ENCODE measurements at places on chromosomes 7 and 10.

GRCh38 chr10:5620223-5620721 lies 46.1 kb downstream of the ASB13 start:
- DNase-seq, result no peak

DNA sequence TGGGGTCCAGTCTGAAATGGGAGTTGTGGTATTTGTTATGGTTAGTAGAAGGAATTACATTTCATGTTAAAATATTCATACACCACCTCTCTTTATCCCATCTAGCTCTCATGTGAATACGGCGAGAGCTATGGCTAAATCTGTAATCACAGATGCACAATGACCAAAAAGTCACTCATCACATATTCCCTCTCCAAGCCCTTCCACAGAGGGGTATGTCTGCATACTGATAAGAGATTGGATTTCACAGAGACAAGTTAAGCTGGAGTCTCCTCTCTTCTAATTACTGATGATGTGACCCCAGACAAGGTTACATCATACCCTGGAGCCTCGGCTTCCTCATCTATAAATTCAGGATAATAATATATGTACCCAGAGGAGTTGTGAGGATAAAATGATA lies 237.8 kb upstream of the RHOBTB1 start:
- no peak for DNase-seq

GRCh38 chr7:121017586-121017985 lies 29.1 kb downstream of the CPED1 start:
- DNase-seq, result no peak

GRCh38 chr7:94888551-94888950 lies 18.8 kb upstream of the PPP1R9A start:
- DNase-seq, result no peak

DNA sequence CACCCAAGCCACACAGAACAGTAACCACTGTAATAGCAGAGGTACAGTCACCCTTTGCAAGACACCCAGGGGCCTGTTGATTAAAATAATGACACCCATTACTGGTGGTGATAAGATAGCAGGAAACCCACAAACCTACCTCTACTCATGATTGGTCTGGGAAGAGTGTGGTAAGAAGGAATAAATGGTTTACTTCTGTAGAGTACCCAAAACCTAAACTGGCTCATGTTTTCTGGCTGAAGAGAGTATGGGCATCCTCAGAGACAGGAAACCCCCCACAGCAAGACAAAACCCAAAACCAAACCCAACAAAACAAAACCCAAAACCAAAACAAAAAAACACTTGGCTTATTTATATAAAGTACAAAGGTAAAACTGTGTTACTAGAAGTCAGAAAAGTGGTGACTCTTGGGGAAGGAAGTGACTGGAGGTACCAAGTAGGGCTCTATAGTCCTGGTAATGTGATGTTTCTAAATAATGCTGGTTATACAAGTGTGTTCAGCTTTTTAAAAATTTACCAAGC lies 15.5 kb upstream of the DNAJB12 start:
- DNase-seq, result no peak

DNA sequence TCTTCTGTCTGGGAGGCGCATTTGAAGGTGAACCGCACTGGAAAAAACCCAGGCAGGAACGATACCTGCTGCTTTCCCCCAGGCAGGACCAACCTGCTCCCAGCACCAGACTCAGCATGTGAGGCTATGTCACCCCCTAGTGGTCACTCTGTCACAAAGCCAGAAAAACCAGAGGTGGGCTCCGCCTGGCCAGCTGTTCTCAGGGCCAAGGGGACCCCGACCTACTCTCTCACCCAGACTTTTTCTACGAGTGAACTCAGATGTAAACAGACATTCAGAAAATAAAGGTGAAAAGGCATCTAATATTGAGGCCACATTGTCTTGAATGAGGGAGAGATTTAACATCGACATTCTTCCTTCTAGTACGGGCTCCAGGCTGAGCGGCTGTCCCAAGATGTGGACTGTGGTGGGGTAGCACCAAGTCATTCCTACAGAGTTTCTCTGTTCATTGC lies 117.3 kb downstream of the PRKAG2 start:
- peak; percentile 34 for DNase-seq

- DNase-seq, result no peak
Measured at GRCh38 chr7:107581387-107582013, 1.5 kb downstream of the BCAP29 start.

DNA sequence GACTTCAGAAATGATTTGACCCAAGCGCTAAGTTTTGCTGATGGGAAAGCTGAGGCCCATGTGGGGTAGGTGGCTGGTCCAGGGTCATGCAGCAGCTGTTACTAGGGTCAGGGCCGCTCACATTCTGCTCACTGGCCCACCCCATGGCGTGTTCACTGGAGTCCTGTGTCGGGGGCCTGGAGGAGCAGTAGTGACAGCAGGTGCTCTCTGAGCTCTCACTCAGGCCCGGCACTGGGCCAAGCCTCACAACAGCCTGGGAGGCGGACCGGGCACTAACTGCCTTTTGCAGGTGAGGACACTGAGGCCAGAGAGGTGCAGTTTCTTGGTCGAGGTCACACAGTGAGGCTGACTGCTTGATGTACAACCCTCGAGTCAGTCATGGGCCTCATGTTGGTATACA lies 82.7 kb downstream of the GLRX3 start:
- DNase-seq, result no peak

GRCh38 chr10:49225218-49225876 lies 37.2 kb upstream of the TMEM273 start:
- no peak for DNase-seq

- no peak for DNase-seq
Measured at GRCh38 chr7:6096581-6096980, 65.4 kb downstream of the ANKRD61 start.

DNA sequence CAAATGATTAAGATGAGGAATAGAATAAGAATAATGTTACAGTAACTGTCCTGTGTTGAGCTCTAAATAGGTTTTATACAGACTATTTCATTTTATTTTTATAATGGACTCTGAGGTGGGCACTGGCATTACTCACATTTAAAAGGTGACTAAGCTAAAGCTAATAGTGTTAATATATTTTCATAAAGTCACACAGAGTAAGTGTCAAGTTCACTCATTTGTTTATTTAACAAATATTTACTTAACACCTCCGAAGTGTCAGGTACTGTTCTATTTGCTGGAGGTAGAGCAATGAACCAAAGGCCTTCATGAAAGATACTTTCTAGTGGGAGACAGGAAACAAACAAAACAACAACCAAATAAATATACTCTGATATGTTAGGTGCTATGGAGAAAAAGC lies 44.0 kb downstream of the ASB4 start:
- no peak for DNase-seq

- DNase-seq, result peak; percentile 40
Measured at GRCh38 chr7:142438235-142438922, 180.5 kb upstream of the PRSS58 start.

DNA sequence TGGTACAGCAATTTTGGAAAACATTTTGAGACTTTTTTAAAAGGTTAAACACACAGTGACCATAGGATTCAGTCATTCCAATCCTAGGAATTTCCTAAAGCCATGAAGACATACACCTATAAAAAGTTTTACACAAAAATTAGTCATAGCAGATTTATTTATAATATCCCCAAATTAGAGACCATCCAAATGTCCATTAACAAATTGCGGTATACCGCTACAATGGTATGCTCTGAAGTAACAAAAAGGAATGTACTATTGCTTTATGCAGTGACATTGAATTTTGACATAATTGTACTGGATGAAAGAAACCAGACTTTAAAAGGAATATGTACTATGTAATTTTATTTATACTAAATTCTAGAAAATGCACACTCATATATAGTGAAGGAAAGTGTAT lies 362.8 kb downstream of the HGF start:
- DNase-seq, result no peak

DNA sequence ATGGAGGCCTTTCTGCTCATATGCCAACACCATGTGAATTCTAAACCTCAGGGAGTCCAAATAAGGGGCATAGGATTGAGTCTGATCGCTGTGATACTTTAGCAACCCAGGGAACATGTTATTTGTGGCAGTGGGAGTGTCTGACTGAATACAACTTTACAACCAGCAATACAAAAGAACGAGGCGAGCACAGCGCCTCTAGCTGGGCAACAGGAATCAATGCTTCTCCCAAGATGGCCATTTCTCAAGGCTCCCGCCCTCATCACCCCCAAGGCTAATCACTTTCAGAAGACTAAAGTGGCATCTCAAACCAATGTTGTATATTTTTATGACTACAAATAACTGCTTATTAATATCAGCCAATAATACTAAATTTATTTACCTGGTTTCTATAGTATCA lies 28.1 kb downstream of the YWHAG start:
- no peak for DNase-seq

DNA sequence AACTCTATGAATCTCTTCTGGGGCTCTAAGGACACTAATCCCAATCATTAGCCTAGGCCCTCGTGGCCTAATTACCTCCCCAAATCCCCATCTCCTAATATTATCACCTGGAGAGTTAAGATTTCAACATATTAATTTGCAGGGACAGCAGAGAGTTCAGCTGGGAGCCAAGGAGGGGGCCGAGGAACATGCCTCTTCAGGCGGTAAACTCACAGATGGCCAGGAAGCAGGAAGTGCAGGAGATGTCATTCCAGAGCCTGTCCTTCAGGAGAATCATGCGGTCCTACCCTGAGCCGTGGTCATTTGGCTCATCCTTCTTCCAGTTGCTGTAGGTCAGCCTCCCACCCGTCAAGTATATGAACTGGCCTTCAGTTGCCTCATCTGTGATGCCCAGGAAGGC lies 21.9 kb upstream of the SFTPA2 start:
- no peak for DNase-seq

DNA sequence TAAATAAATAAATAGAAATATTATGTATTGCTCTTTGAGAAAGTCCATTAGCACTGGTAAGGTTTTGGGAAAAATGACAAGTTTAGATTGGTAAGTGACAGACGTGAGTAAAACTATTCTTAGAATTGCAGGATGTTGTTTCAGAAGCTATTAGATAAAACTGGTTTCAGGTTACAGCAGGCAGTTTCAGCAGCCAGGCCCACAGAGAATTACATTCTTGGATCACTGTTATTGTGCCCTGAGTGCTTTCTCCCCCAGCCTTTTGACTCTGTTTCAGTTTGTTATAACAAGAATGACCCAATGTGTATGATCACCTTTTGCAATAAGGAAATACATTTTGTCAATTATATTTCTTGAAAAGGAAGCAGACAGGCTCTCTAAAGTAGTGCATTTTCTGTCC lies 86.5 kb downstream of the DKK1 start:
- no peak for DNase-seq

DNA sequence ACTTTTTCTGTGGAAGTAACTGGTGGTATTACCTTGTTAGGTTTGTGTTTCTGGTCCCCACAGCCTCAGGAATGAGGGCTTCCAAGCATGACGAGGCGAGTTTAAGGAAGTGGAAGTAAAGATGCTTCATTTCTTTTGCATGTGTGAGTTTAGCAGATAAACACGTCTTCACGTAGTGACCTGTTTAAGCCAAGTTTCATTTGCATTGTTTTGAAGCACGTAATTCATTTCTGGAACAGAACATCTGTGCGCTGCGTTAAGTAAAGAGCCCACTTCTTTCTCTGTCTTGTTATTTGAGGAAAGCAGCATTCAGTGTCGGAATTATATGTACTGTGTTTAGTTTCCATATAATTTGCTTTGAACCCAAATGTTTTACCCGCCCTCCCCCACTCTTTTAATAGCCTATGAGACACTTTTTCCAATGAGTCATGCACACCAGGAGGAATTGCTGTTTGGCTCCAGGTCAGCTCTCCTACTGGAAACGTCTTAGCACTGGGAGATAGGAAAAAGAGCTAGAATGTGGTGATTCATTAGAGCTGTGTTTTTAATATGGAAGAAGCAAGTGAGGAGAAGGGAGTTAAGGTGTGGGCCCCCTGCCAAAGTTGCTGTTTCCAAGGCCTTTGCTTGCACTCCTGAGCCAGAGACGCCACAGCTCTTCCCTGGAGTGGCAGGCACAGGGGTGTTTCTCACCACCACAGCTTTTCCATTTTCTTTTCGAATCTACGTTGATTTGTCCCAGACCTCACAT lies 36.7 kb downstream of the BTBD16 start:
- DNase-seq, result no peak

GRCh38 chr7:33748793-33749192 lies 156.5 kb upstream of the BMPER start:
- DNase-seq, result no peak

DNA sequence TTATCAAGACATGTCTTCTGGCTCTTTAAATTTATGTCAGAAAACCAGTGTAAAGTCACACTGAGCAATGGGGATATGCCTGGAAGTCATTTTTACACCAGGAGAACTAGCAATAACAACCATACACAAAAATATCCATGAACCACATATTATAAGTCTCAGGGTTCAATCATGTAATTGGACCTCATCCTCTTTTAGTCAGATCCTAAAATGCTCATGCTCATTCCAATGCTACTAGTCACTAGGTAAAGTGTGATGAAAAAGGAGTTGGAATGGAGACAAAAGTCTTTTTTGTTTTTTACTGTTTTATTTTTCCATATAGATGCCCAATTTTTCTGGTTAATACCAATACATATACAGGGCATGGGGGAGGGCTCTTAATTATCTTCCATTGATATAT lies 306.1 kb downstream of the DGKB start:
- no peak for DNase-seq

GRCh38 chr10:103045961-103046360 lies 127.9 kb downstream of the CNNM2 start:
- no peak for DNase-seq

DNA sequence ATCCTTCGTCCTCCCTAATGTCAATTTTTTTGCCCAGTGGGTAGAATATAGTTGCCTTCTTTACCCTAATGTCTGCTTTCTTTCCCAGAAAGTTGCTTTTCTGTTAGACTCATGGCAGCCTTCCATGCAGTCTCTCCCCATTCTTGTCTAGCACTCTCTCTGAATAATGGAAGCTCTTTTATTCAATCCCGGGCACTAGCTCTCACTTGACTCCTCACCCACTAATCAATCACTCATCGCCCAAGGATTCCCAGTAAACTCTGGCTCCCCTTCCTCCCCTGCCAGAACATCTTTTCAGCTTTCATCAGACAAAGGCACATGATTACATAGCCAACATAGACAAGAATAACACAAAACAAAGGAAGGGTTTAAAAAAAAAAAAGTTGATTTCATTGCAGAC lies 100.2 kb upstream of the RELN start:
- DNase-seq, result no peak

- DNase-seq, result no peak
Measured at GRCh38 chr10:70293169-70293843, 9.5 kb upstream of the NPFFR1 start.

DNA sequence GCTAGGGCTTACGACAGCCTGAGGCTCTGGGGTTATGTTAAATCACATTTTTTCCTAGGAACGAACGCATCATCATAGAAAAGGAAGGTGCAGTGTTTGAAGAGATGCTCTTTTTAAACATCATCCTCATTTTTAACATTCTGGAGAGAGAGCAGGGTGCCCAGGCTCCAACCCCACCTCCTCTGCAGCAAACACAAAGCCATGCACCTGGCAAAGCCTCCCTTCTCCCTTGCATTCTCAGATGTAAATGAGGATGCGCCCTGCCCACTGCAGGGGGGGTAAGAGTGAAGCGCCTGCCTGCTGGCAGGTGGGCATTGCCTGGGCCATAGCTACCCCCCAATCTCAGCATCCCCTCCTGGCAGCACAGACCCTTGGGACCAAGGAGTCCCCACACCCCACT lies 92.4 kb downstream of the PTPRN2 start:
- no peak for DNase-seq

All from AML-193 (cell line).